Activated T-helper 17 cell treated with anti-CD3 and anti-CD28 coated beads, Interleukin-2, amount 50 U/mL, for 72 hours (primary cell): ENCODE measurements at places on chromosomes 3 and 15. TPM values are rescaled to one million over a fixed set of nuclear protein-coding genes. Genes with fewer than 3 reads are reported as not detected.

GRCh38 chr3:129116482-129116946, 5.1 kb downstream of the RAB43 start:
- no peak for ATAC-seq
- H3K4me1 ChIP-seq = peaks cover 40% of the 10 kb centered on the region
- H3K27me3 ChIP-seq = no peaks in the 10 kb centered on the region
- peaks cover 84% of the 10 kb centered on the region for H3K36me3 ChIP-seq
- H3K27ac ChIP-seq = peak overlapping the region; percentile 97

The ZNF592 gene
- 23.8 TPM for total RNA-seq

The ADGRG7 gene
- total RNA-seq = not detected

GRCh38 chr3:30583973-30584372, 22.4 kb upstream of the TGFBR2 start:
- H3K27me3 ChIP-seq = no peaks in the 10 kb centered on the region
- H3K27ac ChIP-seq = no peak overlapping the region
- H3K4me1 ChIP-seq = no peaks in the 10 kb centered on the region
- no peak for ATAC-seq
- H3K36me3 ChIP-seq = no peaks in the 10 kb centered on the region
- H3K4me3 ChIP-seq = no peak overlapping the region

The CLDN18 gene
- total RNA-seq = not detected

- no peak overlapping the region for H3K4me3 ChIP-seq
- no peak overlapping the region for H3K27ac ChIP-seq
- H3K27me3 ChIP-seq = peaks cover 9% of the 10 kb centered on the region
Observed at GRCh38 chr15:100847194-100847593, 32.4 kb upstream of the ALDH1A3 start.

The HDAC11 gene
- total RNA-seq = 3.6 TPM
